ENCODE measurements at places on chromosomes 11 and 22.

DNA sequence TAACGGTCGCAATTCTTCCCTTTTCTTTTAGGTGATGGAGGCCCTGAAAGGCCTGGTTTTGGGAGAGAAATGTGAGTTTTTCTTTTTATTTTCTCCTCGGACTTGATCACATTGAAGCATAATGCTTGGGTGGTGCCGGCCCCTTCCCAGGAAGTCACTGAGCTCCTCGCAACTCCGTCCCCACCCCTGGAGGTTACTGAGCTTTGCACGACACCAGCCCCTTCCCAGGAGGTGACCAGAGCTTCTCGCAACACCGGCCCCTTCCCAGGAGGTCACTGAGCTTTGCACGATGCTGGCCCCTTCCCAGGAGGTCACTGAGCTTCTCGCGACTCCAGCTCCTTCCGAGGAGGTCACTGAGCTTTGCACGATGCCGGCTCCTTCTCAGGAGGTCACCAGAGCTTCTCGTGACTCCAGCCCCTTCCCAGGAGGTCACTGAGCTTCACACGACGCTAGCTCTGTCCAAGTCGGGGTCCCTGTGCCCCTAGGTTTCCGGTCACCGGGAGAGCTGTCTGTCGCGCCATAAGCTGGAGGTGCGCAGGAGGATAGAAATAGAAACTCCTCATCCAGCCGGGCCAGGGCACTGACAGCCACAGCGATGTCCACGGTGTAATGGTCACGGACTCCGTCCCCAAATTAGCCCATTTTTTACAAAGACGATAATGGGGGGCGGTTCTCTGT lies 586.4 kb downstream of the BRD1 start:
- no peak for DNase-seq

DNA sequence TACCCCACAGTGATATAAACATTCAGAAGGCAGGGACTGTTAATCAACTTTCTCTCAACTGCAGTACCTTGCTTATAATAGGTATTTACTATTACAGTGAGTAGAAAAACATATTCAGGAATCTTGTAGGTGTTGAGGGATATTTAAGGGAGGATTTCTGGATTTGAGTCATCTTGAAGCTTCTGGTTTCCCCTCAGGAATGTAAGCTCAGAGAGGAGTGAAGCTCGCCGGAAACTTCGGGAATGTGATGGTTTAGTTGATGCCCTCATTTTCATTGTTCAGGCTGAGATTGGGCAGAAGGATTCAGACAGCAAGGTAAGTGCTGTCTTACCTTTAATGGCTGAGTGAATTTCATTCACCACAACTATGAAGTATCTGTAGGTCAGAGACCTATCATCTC lies 42.9 kb downstream of the CTNND1 start:
- no peak for DNase-seq

DNA sequence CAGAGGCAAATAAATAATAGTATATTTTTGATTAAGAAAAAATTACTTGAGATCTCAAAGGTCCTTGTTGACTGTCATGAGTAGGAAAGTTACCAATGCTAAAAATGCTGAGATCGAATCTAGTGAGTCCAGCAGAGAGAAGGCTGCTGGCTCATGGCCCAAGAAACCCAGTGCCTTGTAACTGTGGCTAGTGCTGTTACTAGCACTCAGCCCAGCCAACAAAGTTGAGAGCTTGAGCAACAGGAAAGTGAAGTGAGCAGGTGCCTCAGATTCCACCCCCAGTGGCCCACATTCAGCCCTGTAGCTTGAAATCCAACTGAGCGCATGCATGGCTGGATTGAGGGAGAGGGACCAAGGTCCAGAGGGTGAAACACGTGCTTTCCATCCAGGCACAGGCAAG lies 398.2 kb downstream of the SHANK2 start:
- DNase-seq: no peak

DNA sequence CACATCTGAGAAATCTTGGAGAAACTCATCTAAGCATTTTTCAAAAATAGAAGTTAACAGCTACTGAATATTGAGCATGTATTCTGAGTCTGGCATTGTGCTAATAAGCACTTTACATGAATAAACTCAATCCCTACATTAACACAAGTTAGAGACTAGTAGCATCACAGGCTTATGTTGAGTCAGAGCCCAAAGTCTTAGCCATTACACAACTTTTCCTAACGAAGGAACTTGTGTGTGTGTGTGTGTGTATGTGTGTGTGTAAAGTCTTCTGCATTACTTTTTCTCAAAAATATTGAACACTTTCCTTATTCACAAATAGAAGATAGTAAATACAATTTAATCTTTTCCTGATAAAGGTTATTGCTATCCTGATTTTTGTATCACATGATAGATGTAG lies 8.7 kb upstream of the CLPB start:
- DNase-seq: no peak

DNA sequence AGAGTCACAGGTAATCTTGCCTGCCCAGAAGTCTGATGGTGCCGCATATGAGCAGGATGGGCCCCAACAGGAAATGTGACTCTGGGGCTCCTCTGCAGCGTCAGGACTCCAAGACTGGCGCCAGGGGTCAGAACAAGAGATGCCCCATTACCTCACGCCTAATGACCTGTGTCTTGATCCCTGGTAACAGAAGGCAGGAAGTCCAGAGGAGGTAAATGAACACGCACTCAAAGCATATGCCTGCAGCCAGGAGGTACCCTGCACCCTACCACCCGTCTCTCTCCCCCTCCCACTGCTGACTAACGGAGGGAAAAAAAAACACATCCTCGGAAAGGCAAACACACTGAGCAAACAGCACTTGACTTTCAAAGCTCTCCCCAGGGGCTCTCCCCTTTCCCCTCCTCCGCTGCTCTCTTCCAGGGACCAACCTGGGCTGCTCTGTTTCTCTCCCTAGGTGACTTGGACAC lies 37.3 kb downstream of the ABCC8 start:
- no peak for DNase-seq

DNA sequence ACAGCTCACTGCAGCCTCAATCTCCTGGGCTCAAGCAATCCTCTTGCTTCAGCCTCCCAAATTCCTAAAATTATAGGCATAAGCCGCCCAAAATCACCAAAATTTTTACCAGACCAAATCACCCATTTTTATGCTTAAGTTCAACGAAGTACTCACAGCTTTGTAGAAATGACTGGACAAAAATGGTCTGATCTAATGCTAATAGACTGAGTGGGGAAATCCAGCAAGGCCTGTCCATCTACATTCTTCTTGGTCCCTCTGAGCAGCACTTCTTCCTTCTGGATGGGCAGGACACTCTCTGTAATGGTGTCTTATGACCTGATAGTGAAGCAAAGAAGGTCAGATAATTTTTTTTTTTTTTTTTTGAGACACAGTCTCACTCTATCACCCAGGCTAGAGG lies 18.7 kb upstream of the OR6X1 start:
- no peak for DNase-seq

GRCh38 chr22:25953919-25954318 lies 211.9 kb downstream of the MYO18B start:
- no peak for DNase-seq

- no peak for DNase-seq
Observed at GRCh38 chr22:27348634-27349033, 452.9 kb downstream of the MN1 start.

- DNase-seq: no peak
Observed at GRCh38 chr22:46021577-46021976, 44.6 kb upstream of the WNT7B start.

GRCh38 chr11:26792941-26793340 lies 71.1 kb upstream of the SLC5A12 start:
- DNase-seq: no peak

DNA sequence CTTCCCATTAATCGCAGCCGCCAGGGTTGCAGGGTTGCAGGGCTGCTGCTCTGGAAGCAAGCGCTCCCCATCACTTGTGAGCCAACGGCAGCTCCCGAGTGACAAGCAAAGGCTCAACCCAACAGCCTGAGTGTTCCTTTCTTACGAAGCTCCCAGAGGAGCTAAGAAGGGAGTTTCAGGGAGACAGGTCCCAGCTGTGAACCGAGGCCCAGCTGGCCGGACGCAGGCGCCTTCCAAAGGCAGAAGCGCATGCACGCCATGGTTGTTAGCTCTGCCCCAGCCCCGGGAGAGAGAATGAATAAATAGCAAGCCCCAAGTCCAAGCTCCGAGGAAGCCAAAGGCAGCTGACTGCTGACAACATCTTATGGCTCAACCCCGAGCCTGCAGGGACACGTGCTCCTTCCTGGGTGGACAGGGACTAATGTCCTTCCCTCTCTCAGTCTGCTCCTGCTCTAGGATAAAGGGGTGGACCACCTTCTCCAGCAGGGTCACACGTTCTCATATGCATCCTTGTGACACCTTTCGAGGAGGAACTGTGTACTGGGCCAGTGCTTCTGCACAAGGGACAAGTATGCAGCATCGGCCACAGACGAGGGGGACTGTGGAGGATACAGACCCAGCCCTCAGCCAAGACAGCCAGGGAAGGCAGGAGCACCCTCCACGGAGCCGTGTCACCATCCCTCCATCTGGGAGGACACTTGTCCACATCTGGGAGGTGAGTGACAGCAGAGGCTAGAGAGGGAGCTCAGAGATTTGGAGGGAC lies 29.9 kb downstream of the SHANK2 start:
- DNase-seq: no peak

- no peak for DNase-seq
Observed at GRCh38 chr11:19107125-19107524, 9.8 kb upstream of the ZDHHC13 start.

DNA sequence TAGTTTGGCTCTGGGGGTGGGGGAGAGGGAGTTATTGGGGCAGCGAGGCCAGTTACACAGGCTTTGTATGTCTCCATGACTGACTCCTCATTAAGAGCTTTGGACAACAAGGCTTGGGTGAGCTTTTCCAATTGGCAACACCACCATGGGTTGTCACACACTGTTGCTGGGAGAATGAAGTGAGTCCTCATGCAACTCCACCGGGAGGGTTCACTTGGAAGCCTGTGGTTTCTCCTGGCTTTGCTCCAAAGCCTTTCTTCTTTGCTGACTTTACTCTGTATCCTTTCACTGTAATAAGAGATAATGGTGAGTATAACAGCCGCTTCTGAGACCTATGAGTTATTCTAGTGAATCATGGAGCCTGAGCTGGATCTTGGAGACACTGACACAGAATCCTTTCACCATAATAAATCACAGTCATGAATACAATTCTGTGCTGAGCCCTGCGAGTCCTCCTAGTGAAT lies 24.9 kb downstream of the EIF3F start:
- no peak for DNase-seq

DNA sequence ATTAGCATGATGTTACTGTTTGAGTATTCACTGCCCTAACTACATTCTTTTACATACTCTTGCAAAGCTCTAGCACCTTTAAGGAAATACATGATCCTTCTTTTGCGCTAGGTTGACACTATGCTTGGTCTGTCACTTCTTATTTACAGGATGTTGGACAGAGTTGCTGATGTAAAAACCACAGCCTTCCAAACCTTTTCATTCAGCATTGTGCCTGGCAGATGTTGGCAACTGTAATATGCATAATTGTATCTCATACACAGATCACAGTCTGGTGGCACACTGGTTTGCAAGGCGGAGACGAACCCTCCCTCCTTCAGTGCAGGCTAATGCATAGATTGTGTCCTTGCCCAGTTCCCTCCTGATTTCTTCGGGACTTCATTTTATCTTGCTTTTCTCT lies 224.1 kb downstream of the SNX19 start:
- DNase-seq: no peak

GRCh38 chr22:39177791-39178190 lies 25.3 kb upstream of the CBX7 start:
- DNase-seq: no peak

DNA sequence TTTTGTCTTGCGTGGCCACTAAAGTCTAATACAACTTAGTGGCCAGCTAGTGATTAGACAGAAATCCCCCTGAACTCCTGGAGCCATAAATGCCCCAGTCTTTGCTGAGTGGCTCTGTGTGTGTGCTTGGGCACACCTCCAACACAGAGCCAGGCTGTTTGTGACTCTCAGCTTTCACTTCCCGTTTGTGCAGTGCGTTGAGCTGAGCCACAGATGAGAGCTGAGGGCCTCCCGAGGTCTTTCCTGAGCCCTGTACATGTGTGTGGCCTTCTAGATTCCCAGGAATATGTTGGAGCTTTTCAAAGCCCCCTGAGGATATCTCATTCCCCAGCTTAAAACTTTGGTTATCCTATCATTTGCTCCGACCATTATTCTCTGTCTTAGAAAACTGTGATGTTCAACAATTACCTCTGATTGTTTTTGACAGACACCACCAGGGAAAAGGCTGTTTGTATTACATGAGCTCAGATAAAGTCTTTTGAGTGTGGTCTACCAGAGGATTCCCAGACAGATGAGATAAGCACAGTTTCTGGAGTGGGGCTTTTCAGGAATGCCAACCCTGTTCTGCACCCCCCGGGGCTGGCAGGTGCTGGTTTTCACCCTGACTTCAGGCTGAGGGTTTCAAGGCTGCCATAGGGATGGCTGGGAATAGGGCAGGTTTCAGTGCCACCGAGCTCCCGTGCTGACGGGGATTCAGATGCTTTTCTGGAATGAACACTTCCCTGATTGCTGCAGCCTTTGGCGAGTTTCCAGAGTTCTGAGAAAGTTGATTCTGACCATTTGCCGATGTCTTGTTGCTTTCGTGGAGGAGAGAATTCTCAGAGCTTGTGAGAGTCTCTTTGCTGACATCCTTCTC lies 23.8 kb downstream of the IGHMBP2 start:
- DNase-seq: no peak

DNA sequence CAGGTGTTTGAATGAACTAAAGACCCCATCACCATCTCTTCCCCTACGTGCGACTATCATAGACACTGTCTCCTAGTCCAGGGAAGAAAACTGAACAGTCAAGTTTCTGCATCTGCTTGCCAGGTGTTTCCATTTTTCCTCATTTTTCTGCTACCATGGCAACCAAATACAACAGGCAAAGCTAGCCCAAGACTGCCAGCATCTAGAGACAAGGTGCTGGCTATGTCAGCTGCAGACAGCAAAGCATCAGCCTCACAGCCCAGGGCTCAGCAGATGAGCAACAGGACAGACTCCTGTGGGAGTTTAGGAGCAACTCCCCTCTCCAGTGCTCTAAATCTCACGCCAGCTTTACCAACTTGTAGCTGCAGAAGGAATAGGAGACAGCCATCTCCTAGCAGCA lies 124.3 kb downstream of the C11orf58 start:
- no peak for DNase-seq

DNA sequence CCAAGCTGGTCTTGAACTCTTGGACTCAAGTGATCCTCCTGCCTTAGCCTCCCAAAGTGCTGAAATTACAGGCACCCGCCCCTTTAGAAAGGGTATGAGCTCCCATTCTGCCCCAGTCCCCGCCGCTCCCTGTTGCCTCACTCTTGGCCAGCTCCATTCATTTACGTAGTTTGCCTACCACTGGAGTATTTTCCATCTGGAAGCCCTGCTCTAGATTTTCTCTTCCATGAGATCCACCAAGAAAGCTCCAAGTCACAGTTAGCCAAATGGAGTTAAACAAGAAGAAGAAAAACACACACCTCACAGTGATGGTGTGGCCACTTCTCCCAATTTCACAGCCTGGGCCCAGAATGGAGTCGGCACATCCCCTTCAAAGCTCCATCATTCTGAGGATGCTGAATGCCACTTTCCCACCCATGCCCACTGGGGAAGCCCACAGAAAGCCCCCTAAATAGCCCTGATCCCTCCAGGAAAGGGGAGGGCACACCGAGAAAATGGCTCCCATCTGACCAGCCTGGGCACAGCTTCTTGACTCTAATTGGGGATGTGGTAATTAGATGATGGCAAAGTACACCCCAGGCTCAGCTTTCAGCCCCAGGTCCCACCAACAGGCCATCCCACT lies 381.2 kb downstream of the MN1 start:
- DNase-seq: no peak

All from activated CD4-positive, alpha-beta T cell treated with anti-CD3 and anti-CD28 coated beads, Interleukin-2, amount 10 ng/mL, durations not matched to agents 7 days and 5 days (primary cell).